ENCODE measurements at places on chromosomes 11 and 22.

- no peak for DNase-seq
Observed at GRCh38 chr22:29265305-29265704, 2.5 kb downstream of the RHBDD3 start.

- no peak for DNase-seq
Observed at GRCh38 chr11:88861618-88862017, 204.2 kb downstream of the GRM5 start.

- DNase-seq = no peak
Observed at GRCh38 chr22:30792456-30792855, 97.8 kb downstream of the OSBP2 start.

DNA sequence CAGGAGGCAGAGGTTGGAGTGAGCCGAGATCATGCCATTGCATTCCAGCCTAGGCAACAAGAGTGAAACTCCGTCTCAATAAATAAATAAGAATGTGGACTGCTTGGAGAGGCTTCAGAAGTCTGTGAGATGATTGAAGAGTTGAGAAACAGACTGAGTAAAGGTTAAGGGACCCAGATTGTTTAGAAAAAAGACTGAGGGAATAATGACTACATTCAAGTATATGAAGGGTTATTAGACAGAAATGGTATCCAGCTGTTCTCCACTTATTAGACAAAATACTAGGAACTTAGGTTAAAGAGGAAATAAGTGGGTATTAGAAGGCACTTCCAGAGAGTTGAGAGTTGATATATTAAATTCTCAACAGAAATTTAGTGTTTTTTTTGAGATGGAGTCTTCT is 10.5 kb upstream of the YAP1 start:
- no peak for DNase-seq

- peak; percentile 40 for DNase-seq
Observed at GRCh38 chr22:21940521-21940920, 12.1 kb downstream of the PPM1F start.

DNA sequence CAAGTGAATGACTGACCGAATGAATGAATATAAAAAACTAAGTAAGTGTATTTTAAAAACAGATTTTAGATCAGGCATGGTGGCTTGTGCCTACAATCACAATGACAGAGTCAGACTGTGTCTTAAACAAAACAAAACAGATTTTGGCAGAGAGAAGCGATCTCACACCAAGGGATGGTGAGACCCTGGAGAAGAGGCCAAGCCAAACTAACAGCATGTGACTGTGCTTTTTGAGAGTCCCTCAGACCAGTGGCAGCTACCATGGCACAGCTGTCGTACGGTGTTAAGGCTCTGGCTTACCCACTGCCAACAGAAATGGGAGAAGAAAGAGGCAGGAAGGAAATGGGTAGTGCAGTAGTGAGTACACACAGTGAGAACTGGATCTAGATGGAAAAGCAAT is 60.6 kb downstream of the SGSM3 start:
- no peak for DNase-seq

All from mammary epithelial cell (primary cell).